ENCODE measurements at places on chromosomes 2 and 18.

DNA sequence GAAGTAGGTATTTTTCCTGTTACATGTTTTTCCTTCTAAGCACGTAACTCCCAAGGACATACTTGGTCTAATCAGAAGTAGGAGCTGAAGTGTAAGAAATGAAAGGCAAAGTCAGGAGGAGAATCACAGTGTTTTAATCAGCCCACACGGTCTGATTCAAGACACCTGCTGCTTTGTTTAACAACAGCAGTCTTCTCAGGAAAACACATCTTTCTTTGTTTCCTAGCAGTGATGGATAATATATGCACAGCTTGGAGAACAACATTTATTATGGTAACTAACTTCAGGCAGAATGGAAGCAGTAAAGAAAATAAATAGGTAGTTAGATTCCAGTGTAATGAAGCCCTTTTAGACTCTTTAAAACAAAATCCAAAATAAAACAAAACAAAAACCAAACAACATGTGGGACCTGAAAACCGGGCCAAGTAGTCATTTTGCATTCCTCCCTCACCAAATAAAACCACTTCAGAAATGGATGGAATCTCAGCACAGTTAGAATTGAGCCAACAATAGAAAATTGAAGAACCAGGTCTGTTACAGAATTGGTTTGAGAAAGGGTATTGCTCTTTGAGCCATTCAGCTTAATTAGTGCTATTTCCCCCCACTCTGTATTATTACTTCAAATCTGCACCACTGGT is 61.1 kb upstream of the UGP2 start:
- DNase-seq: no peak
- H3K4me1 ChIP-seq: no peaks in the 10 kb centered on the region
- no peak overlapping the region for H3K4me3 ChIP-seq
- no peak overlapping the region for H3K27ac ChIP-seq
- no peaks in the 10 kb centered on the region for H3K27me3 ChIP-seq

DNA sequence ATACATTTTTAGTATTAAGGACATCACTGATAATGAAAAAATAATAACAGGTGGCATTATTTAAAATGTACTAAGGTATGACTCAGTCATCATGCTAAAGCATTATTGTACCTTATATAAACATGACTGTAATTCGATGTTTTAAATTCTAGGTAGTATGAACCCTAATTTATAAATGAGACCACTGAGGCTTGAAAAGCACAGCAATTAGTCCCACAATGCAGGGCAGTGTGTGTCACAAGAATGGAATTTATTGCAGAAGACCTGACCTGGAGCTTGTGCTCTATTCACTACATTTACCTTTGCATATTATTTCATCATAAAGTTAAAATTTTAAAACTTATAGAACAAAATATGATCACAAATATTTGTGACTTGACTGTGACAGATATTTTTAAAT is 358.5 kb upstream of the DSEL start:
- no peaks in the 10 kb centered on the region for H3K4me1 ChIP-seq
- H3K4me3 ChIP-seq: no peak overlapping the region
- H3K36me3 ChIP-seq: no peaks in the 10 kb centered on the region
- DNase-seq: no peak
- H3K27ac ChIP-seq: no peak overlapping the region
- no peaks in the 10 kb centered on the region for H3K27me3 ChIP-seq

DNA sequence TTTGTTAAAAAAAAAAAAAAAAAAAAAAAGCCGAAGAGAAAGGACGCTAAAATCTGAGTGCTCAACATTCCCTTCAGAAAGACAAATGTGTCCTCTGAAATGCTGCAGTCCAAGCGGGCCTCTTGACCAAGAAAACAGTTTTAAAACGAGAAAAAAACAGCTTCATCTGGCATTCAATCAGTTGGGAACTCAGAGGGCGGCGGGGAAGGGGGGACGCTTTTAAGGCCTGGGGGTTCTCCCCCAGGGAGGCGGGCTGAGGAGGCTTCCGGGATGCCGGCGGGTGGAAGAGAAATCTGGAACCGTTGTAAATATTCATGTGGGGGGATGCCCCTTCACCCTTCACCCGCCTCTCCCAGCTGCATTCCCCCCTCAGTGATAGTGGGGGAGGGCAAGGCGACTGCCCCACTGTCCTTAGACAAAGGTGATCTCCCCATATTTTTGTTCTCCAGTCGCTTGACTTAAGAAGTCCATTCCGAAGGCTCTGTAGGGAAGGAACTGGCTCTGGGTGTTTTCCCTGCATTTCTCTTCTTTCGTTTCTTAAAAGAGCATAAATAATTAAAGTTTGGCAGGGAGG is 3.3 kb upstream of the HOXD11 start:
- peaks cover 98% of the 10 kb centered on the region for H3K27me3 ChIP-seq
- H3K36me3 ChIP-seq: no peaks in the 10 kb centered on the region
- H3K27ac ChIP-seq: no peak overlapping the region
- H3K4me3 ChIP-seq: no peak overlapping the region
- DNase-seq: no peak

DNA sequence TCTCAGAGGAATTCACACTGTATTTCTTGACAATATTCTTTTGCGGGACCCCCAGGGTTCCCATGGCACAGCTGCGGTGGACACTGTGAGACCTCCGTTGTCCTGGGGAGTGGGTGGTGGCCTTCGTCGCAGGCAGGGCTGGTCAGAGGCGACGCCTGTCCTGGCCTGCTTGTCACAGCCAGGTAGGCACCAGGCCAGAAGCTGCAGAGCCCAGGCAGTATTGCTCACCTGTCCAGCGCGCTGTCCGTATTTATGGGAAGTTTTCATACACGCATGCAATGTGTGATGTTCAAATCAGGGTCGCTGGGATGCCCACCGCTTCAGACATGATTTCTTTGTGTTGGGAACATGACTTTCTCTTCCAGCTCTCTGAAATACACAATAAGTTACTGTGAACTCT is 126.6 kb downstream of the RTP5 start:
- no peak overlapping the region for H3K4me3 ChIP-seq
- H3K27me3 ChIP-seq: no peaks in the 10 kb centered on the region
- H3K36me3 ChIP-seq: no peaks in the 10 kb centered on the region

DNA sequence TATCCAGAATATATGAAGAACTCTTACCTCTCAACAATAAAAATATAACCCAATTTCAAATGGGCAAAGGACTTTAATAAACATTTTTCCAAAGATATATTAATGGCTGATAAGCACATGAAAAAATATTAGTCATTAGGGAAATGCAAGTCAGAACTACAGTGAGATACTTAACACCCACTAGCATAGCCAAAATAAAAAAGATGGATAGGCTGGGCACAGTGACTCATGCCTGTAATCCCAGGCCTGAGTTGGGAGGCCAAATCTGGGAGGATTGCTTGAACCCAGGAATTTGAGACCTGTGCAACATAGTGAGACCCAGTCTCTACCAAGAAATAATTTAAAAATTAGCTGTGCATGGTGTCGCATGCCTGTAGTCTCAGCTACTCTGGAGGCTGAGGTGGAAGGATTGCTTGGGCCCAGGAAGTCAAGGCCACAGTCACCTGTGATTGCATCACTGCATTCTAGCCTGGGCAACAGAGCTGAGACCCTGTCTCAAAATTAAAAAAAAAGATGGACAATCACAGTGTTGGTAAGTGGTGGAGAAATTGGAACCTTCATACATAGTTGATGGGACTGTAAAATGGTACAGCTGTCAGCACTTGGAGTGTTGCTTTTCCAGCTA is 25.1 kb downstream of the MARCHF7 start:
- H3K4me3 ChIP-seq: no peak overlapping the region
- peaks cover 43% of the 10 kb centered on the region for H3K36me3 ChIP-seq
- no peaks in the 10 kb centered on the region for H3K4me1 ChIP-seq
- no peak overlapping the region for H3K27ac ChIP-seq

GRCh38 chr18:45785134-45785533 is 40.3 kb upstream of the SIGLEC15 start:
- H3K4me3 ChIP-seq: no peak overlapping the region
- no peaks in the 10 kb centered on the region for H3K36me3 ChIP-seq
- no peaks in the 10 kb centered on the region for H3K4me1 ChIP-seq
- no peak overlapping the region for H3K27ac ChIP-seq

DNA sequence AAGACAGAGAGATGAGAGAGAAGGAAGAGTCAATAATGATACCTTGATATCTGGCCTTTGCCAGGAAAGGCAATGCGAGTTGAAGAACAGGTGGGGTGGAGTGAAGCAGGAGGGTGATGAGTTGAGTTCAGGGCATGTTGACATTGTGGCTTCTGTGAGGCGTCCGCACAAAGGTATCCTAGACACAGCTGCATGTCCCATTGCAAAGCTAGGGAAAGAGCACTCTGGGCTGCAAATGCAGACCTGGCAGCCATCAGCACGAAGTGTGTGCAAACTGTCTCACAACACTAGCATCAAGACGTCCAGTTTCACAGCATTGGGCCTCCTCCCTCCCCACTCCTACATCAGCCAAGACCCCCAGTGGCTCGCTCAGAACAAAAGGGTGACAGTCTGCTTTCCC is 36.1 kb downstream of the TEX51 start:
- H3K36me3 ChIP-seq: no peaks in the 10 kb centered on the region
- peaks cover 6% of the 10 kb centered on the region for H3K27me3 ChIP-seq
- H3K27ac ChIP-seq: no peak overlapping the region
- no peak overlapping the region for H3K4me3 ChIP-seq

DNA sequence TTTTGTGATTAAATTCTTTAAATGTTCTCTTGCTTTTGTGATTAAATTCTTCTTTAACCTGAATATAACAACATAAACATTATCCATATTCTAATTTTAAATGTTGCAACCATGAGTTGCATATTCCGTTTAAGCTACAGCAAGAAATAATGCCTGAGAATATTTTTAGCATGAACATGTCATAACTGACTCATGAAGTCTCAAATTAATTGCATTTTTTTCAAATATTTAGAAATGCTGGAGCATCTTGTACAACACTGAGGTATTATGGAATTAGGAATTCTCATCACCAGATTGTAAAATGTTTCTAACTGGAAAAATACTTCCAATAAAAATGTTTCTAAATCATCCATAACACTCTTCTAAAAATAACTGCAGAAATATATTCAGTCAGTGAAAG is 14.7 kb downstream of the ROCK2 start:
- no peak for DNase-seq
- H3K27ac ChIP-seq: no peak overlapping the region
- peaks cover 34% of the 10 kb centered on the region for H3K4me1 ChIP-seq
- no peaks in the 10 kb centered on the region for H3K27me3 ChIP-seq

DNA sequence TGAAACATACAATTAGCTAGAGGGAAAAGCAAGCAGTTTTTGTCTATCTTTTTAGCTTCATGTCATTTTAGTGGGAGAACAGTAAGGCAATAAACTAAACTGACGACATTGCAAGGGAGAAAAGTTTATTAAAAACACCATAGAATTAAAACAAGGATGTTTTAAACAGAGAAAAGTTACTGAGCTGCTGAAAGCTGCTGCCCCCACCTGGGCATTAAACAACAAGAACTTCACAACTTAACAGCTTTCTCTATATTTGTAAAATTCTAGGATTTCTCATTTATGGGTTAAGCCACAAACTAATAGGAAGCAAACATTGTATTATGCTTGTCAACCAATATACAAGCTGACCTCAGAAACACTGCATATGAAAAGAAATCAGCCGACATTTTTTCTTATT is 289.2 kb downstream of the ERBB4 start:
- no peaks in the 10 kb centered on the region for H3K27me3 ChIP-seq
- DNase-seq: no peak
- H3K4me1 ChIP-seq: no peaks in the 10 kb centered on the region
- H3K27ac ChIP-seq: no peak overlapping the region
- no peaks in the 10 kb centered on the region for H3K36me3 ChIP-seq
- H3K4me3 ChIP-seq: no peak overlapping the region

DNA sequence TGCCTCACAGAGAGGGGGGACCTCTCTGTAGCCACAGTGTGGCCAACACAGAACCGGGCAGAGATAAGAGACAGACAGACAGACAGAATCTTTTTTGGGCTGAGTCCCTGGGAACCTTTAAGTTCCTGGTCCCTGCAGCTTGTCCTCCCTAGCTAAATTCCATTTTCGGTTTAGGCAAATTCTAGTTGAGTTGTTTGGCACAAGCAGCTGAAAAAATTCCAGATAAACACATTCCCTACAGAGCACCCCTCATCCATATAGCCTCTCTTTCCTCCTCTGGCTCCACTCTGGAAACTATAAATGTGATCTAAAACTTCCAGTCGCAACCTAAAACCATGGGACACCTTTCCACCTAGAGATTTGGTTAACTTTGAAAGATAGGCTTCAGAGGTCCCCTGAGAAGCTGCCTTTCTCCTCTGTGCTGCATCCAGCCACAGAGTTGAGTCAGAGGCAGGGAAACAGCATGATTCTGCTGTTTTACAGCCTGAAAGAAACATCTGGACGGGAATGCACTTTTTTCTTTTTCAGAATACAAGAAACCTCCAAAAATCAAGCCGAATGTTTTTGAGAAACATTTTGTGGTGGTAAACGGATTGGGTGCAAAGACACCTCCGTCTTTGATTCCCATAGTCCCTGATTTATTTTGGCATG is 30.9 kb downstream of the SLC4A3 start:
- DNase-seq: no peak
- no peaks in the 10 kb centered on the region for H3K4me1 ChIP-seq
- no peaks in the 10 kb centered on the region for H3K36me3 ChIP-seq
- H3K27ac ChIP-seq: no peak overlapping the region
- H3K4me3 ChIP-seq: no peak overlapping the region
- H3K27me3 ChIP-seq: peaks cover 6% of the 10 kb centered on the region

- H3K27me3 ChIP-seq: no peaks in the 10 kb centered on the region
- no peak for DNase-seq
- no peak overlapping the region for H3K4me3 ChIP-seq
- no peak overlapping the region for H3K27ac ChIP-seq
- no peaks in the 10 kb centered on the region for H3K36me3 ChIP-seq
Measured at GRCh38 chr2:238688193-238689153, 159.4 kb upstream of the TWIST2 start.

GRCh38 chr18:79528846-79529245 is 133.1 kb downstream of the NFATC1 start:
- H3K27ac ChIP-seq: no peak overlapping the region
- peaks cover 11% of the 10 kb centered on the region for H3K36me3 ChIP-seq
- H3K4me3 ChIP-seq: no peak overlapping the region
- H3K27me3 ChIP-seq: no peaks in the 10 kb centered on the region

- H3K27ac ChIP-seq: no peak overlapping the region
- H3K4me1 ChIP-seq: no peaks in the 10 kb centered on the region
- no peaks in the 10 kb centered on the region for H3K36me3 ChIP-seq
- H3K27me3 ChIP-seq: no peaks in the 10 kb centered on the region
Measured at GRCh38 chr2:154914561-154914960, 216.1 kb downstream of the KCNJ3 start.

GRCh38 chr2:167471332-167471731 is 583.1 kb downstream of the XIRP2 start:
- no peak for DNase-seq
- no peak overlapping the region for H3K27ac ChIP-seq
- H3K27me3 ChIP-seq: no peaks in the 10 kb centered on the region
- no peaks in the 10 kb centered on the region for H3K4me1 ChIP-seq

DNA sequence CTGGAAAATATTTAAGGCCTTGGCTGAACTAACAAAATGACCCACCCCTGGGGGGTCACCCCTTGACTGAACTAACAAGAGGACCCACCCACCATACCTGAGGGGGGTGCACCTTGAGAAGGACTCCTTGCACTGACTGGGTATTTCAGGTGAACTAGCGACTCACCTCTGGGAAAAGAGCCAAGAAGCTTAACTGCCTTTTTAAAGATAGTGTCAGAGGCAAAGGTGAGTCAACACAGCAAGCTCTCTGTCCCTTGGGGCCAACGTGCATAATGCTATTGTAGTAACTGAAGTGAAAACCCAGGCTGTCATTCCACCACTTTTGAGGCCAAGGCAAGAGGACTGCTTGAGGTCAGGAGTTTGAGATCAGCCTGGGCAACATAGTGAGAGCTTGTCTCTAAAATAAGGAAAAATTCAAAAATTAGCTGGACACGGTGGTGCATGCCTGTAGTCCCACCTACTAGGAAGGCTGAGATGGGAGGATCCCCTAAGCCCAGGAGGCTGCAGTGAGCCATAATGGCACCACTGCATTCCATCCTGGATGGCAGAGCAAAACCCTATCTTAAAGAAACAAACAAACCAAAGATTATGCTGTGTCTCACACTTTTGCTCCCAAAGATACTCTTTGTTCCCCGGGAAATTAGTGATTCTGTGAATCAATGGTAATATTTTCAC is 36.4 kb upstream of the ZCCHC2 start:
- no peaks in the 10 kb centered on the region for H3K4me1 ChIP-seq
